ENCODE measurements at places on chromosomes 3 and 15.

DNA sequence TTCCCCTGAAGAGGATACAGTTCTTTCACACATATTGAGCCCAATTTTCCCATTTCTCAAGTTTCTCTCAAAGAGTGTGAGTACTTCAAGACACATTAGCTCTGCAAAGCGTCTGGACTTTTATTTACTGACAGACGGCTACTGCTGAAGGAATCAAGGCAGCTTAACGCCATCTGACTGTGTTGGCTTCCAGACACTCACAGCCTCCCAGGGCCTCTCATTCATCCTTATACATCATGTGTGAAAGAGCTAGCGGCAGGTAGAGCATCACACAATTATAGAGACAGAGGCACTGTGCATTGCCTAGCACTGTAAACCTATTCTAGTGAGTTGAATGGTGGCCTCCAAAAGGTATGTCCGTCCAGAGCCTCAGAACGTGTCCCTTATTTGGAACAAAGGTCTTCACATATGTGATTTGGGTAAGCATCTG, 284.1 kb upstream of the STT3B start:
- no peak overlapping the region for H3K4me3 ChIP-seq
- peaks cover 25% of the 10 kb centered on the region for H3K36me3 ChIP-seq
- DNase-seq, result no peak
- H3K27ac ChIP-seq, result no peak overlapping the region
- peaks cover 56% of the 10 kb centered on the region for H3K4me1 ChIP-seq

- H3K4me1 ChIP-seq, result peaks cover 1% of the 10 kb centered on the region
- no peak overlapping the region for H3K27ac ChIP-seq
- no peaks in the 10 kb centered on the region for H3K36me3 ChIP-seq
- no peaks in the 10 kb centered on the region for H3K27me3 ChIP-seq
- DNase-seq, result no peak
- H3K4me3 ChIP-seq, result no peak overlapping the region
Observed at GRCh38 chr3:41792806-41793205, 169.1 kb downstream of the ULK4 start.

GRCh38 chr3:146970236-146970635, 365.1 kb upstream of the PLSCR5 start:
- no peak overlapping the region for H3K4me3 ChIP-seq
- no peaks in the 10 kb centered on the region for H3K36me3 ChIP-seq
- no peak for DNase-seq
- no peaks in the 10 kb centered on the region for H3K27me3 ChIP-seq

GRCh38 chr15:68028137-68028887, 25.8 kb upstream of the PIAS1 start:
- no peak for DNase-seq
- H3K4me1 ChIP-seq, result no peaks in the 10 kb centered on the region
- H3K4me3 ChIP-seq, result no peak overlapping the region

DNA sequence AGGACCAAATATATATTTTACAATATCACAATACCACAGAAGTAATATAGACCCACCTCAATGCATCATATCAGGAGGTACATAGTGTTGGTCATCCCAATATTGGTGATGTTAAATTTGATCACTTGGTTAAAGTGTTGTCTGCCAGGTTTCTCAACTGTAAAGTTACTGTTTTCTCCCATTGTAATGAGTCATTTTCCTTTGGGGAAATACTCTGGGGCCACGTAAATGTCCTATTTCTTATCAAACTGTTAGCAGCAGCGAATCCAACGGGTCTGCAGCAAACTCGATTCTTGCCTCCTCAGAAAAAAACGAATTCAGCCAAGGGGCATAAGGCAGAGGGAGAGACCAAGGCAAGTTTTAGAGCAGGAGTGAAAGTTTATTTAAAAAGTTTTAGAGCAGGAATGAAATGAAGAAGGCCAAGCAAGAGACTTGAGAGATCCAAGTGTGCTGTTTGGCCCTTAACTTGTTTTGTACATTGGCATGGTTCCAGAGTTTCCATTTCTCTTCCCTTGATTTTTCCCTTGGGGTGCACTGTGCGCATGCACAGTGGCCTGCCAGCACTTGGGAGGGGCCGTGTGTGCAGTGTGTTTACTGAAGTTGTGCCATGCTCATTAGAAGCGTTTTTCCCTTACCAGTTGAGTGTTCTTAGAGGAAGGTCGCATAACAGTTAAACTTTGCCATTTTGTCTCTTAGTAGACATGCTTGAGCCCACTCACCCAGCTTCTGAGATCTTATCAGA, 512.5 kb downstream of the AGBL1 start:
- no peak for DNase-seq
- H3K36me3 ChIP-seq, result no peaks in the 10 kb centered on the region
- H3K27me3 ChIP-seq, result no peaks in the 10 kb centered on the region

DNA sequence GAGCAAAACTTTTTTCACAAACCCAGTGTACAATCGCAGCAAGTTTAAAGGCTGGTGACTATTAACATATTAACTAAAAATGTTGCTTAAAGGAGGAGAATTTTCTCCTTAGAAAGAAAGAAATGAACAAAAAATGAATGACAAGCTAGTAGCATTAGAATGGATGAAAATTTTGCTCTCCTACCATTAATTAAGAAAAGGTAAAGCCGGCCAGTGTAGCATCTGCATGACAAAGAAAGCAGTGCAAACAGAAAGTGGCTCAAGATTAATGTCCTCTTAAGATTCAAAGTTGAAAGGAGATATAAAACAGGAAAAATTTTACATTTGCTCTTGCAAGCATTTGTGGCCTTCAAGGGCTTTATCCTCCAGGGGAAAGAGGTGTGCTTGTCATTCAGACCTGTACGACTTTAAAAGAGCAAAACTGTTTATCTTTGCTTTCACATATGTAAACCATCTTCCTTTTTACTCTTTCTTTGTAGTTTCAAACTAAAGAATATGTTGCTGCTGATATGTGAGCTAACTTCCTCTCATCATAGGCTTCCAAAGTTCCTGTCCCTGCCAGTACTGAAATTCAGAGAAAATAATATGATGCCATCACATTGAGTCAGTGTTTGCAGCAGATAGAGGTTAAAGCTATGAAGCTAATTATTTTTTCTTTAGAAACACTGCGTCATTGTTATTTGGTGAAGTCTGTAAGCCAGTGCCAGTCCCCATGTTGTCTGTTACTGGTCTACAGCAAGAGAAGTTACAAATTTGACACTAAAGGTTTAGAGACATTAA, 439.1 kb upstream of the GRM7 start:
- H3K27me3 ChIP-seq, result no peaks in the 10 kb centered on the region
- no peak overlapping the region for H3K27ac ChIP-seq
- H3K4me3 ChIP-seq, result no peak overlapping the region
- H3K4me1 ChIP-seq, result no peaks in the 10 kb centered on the region
- DNase-seq, result no peak

- no peaks in the 10 kb centered on the region for H3K4me1 ChIP-seq
- DNase-seq, result no peak
Observed at GRCh38 chr3:39569095-39569494, 101.6 kb downstream of the MOBP start.

DNA sequence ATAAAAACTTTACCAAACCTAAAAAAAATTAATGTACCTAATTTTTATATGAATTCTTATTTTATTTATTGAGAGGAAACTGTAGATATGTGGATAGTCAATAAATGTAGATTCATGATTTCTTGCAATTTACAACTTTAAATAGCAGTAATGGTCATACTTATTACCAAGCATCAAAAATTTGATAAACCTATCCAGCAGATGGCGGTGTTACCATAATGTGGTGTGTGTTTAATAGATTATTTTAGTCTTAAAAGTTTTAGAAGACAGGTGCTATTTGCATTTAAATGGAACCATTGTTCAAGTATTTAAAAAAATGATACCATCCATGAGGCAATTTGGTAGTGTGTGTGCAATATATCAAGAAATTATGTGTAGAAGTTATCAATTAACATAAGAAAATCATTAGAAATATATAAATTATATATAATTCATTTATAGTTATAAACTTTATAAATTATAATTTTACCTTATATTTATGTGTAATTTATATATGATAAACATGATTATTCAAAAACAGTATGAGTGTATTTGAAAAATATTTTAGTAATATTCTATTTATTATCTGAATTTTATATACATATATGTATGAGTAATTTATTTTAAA, 176.0 kb upstream of the BCHE start:
- H3K36me3 ChIP-seq, result no peaks in the 10 kb centered on the region
- no peaks in the 10 kb centered on the region for H3K27me3 ChIP-seq
- no peaks in the 10 kb centered on the region for H3K4me1 ChIP-seq
- DNase-seq, result no peak
- no peak overlapping the region for H3K27ac ChIP-seq

- peaks cover 11% of the 10 kb centered on the region for H3K36me3 ChIP-seq
- DNase-seq, result peak; percentile 65
- H3K4me1 ChIP-seq, result peaks cover 47% of the 10 kb centered on the region
- H3K27ac ChIP-seq, result peak overlapping the region; percentile 91
- peak overlapping the region; percentile 18 for H3K4me3 ChIP-seq
- H3K27me3 ChIP-seq, result no peaks in the 10 kb centered on the region
Observed at GRCh38 chr15:50135031-50135551, 16.1 kb upstream of the ATP8B4 start.

GRCh38 chr3:107627962-107628542, 105.3 kb downstream of the BBX start:
- H3K27me3 ChIP-seq, result no peaks in the 10 kb centered on the region
- H3K4me3 ChIP-seq, result no peak overlapping the region
- no peak overlapping the region for H3K27ac ChIP-seq

DNA sequence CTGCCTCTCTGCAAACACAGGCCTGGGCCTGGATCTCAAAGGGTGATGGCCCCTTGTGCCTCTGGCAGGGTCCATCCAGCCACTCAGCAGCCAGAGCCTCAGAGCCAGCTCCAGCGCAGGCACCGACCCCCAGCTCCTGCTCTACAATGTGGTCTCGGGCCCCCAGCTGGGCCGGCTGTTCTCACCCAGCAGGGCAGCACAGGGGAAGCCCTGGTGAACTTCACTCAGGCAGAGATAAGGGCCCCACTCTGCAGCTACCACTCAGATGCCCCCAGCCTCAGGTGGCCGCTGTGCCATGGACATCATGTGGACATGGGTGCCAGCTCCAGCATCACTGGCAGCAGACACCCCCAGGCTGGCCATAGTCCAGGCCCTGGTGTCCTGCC, 173.1 kb downstream of the TBC1D2B start:
- H3K4me1 ChIP-seq, result no peaks in the 10 kb centered on the region
- H3K4me3 ChIP-seq, result no peak overlapping the region
- DNase-seq, result no peak
- H3K27ac ChIP-seq, result no peak overlapping the region
- no peaks in the 10 kb centered on the region for H3K36me3 ChIP-seq

All from activated CD4-positive, alpha-beta memory T cell treated with anti-CD3 and anti-CD28 coated beads, Interleukin-2, amount 10 ng/mL, durations not matched to agents 7 days and 5 days (primary cell).